ENCODE measurements at places on chromosomes 6 and 20.
A peak's percentile ranks its signal among the peaks of the same experiment; 100 is the strongest.

GRCh38 chr6:70954750-70955149 is 2.1 kb downstream of the B3GAT2 start:
- H3K36me3 ChIP-seq = no peaks in the 10 kb centered on the region
- H3K27ac ChIP-seq = no peak overlapping the region
- peaks cover 36% of the 10 kb centered on the region for H3K27me3 ChIP-seq
- H3K4me3 ChIP-seq = no peak overlapping the region

- H3K4me1 ChIP-seq = peaks cover 100% of the 10 kb centered on the region
- no peak for DNase-seq
- H3K27me3 ChIP-seq = no peaks in the 10 kb centered on the region
- H3K27ac ChIP-seq = peak overlapping the region; percentile 99
- H3K36me3 ChIP-seq = no peaks in the 10 kb centered on the region
Measured at GRCh38 chr6:41715795-41716515, 19.5 kb downstream of the TFEB start.

DNA sequence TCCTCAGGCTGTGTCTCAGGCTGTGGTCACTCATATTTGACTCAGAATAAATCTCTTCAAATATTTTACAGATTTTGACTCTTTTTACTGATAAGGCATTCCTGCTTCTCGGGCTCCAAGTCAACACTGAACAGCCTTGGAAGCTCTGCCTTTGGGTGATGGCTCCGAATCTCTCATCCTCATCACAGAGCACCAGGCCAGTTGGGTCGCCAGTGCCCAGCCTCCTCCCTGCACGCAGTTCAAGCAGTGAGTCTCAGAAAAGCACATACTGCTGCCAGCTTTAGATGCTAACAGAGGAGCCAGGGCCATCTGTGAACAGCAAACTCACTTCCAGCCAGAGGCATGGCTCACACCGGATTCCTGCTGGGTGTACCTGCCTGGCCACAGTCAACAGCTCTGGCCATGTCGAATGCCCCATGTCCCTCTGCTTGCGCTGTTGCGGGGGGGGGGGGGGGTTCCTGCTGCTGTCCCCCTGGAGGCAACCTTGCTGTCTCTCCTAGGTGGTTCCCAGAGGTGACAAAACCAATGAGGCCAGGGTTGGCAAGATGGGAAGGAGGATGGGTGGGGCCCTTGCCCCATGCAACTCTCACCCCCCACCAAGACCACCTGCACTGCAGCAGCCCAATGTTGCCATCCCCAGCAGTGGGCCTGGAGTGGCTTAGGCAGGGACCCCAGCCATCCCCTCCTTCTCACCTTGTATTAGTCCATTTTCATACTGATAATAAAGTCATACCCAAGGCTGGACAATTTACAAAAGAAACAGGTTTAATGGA is 248.8 kb downstream of the ERMARD start:
- H3K4me3 ChIP-seq = no peak overlapping the region
- DNase-seq = no peak
- H3K36me3 ChIP-seq = no peaks in the 10 kb centered on the region
- no peak overlapping the region for H3K27ac ChIP-seq

DNA sequence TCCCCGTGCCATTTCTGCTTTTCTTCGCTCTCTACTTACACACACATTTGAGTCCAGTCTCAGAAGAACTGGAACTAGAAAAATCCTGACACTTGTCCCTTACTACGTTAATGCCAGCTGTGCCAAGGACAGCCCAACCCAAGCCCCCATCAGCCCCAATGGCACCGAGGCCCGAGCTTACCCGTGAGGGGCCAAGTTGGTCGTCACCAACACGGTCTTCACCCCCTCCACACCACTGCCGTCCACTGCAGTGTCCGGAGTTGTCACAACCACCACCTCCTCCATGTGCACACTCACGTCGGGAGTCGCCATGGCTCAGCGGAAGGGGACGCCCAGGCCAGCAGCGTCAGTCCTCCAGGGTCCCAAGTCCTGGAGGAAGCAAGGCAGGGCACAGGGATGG is 7.8 kb downstream of the GMEB2 start:
- no peaks in the 10 kb centered on the region for H3K27me3 ChIP-seq
- H3K4me1 ChIP-seq = no peaks in the 10 kb centered on the region
- no peak overlapping the region for H3K4me3 ChIP-seq
- no peak overlapping the region for H3K27ac ChIP-seq
- peaks cover 41% of the 10 kb centered on the region for H3K36me3 ChIP-seq

DNA sequence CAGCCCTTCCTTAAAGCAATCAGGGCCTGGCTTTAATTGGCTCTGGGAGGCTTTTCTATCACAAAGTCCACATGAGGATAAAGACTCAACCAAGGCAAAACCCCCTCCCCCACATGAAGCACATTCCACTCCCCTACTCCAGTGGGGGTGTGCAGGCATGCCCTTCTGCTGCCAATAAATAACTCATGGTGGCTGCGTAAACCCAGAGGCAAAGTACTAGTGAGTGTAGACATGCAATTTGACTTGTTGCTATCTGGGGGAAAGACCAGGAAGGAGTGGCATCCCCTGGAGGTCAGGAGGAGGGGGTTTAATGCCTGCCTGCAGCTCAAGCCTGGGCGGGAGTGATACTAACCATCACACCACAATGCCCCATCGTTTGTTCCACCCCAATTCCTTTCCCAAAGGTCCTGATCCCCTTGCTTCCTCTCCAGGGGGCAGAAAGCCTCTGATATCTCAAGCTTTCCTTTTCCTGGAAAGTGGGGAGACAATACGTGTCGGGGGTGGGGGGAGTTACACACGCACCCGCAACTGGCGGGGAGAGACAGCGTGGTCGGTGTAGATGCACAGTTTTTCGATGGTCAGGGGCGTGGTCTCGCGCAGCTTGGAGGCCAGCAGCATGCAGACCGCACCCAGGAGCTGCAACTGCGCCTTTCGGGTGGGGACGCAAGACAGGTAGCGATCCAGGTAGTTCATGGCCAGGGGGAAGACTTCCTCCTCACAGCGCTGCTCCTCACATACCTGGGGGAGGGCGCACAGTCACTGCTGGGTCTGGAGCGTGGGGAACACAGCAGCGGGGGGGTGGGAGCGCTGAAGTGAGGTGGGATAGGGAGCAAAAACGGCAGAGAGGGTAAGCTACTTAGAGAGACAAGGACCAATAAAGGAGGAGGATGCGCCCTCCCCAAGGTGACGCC is 1.5 kb downstream of the CCND3 start:
- H3K4me1 ChIP-seq = peaks cover 34% of the 10 kb centered on the region
- no peaks in the 10 kb centered on the region for H3K27me3 ChIP-seq
- H3K4me3 ChIP-seq = peak overlapping the region; percentile 66
- H3K36me3 ChIP-seq = no peaks in the 10 kb centered on the region

DNA sequence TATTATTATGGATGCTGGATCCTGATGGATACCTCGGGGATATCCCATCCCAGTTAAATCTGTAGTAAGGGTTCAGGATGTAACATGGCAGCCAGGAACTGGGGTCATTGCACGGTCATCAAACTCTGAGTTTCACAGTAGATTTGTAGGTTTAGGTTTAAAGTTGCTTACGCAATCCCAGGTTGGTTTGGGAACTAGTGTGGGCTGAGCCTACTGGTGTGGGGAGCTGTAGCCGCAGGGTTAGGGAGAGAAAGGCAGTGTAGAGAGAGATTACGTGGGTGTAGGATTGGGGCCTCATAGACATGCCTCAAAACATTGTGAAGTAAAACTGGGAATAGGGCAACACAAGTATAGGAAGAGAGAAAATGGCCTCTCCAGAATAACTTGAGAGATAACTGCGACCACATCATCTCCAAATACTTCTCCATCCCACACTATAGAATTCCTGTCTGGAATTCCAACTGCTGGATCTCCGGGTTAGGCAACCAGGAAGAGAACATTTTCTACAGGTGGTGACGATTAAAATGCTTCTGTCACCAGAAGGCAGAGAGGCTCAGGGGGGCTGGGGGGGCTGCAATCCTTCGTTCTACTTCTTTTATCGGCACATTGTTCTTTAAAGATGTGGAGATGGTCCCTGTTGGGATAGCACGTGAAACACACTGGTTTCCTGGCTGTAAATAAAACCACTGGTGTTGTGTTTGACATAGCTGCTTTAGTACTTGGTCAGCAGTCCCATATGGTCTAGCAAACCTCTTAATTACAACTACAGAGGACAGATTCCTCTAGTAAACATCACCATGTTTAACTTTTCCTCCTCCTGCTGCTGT is 44.9 kb upstream of the TMEM170B start:
- no peak for DNase-seq
- no peaks in the 10 kb centered on the region for H3K4me1 ChIP-seq
- H3K27ac ChIP-seq = no peak overlapping the region
- H3K27me3 ChIP-seq = no peaks in the 10 kb centered on the region
- no peak overlapping the region for H3K4me3 ChIP-seq
- no peaks in the 10 kb centered on the region for H3K36me3 ChIP-seq

DNA sequence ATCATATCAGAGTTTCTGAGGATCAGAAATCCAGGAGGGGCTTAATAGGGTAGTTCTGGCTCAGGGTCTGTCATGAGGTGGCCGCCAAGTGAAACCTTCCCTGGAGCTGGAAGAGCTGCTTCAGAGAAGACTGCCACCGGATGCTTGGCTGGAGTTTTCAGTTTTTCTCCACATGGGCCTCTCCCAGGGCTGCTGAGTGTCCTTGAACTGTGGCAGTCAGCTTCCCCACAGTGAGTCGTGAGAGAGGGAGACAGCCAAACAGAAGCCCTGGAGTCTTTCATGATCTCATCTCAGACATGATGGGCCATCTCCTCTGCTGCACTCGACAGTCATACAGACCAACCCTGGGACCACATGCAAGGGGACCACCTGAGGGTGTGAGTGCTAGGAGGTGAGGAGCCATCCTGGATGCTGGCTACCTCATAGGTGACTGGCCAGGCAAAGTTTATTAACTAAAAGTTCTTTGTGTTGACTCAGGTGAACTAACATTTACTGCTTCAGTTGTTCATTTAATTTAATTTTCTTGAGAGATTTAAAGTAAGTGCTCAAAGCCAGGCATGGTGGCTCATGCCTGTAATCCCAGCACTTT is 71.5 kb downstream of the SHLD1 start:
- H3K4me3 ChIP-seq = no peak overlapping the region
- H3K36me3 ChIP-seq = no peaks in the 10 kb centered on the region
- DNase-seq = no peak
- no peaks in the 10 kb centered on the region for H3K27me3 ChIP-seq
- H3K4me1 ChIP-seq = peaks cover 23% of the 10 kb centered on the region

DNA sequence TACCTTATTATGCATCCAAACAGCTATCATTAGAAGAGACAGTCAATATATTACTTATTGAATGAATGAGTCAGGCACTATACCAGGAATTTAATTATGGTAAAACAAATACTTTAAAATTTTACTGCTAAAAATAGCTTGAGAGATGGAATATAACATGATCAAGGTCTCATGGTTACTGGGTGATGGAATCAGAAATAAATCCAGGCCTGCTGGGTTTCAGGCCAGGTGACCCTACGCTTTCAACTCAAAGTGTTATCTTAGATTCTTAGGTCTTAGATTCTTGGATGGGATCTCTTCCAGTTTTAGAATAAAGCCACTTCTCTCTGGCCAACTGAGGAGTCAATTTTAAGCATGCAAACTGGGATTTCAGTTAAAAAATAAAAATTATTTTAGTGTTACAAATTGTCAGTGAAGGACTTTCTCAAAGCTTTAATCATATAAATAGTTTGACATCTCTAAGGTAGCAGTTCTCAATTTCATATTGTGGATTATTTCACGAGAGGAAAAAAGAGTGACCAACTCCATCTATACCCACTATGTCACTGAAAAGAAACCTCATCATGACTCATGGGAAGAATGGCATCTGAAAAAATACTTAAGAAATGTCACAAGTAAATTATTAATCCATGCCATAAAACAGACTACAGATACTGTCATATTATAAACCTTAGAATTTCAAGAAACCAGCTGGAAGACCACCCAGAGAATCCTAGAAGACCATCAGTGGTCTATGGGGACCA is 283.4 kb upstream of the RUNX2 start:
- H3K27ac ChIP-seq = no peak overlapping the region
- peaks cover 3% of the 10 kb centered on the region for H3K4me1 ChIP-seq
- H3K4me3 ChIP-seq = no peak overlapping the region
- H3K36me3 ChIP-seq = no peaks in the 10 kb centered on the region
- no peak for DNase-seq
- H3K27me3 ChIP-seq = no peaks in the 10 kb centered on the region

GRCh38 chr20:56911946-56912345 is 282.8 kb downstream of the TFAP2C start:
- no peaks in the 10 kb centered on the region for H3K4me1 ChIP-seq
- DNase-seq = no peak
- H3K27me3 ChIP-seq = no peaks in the 10 kb centered on the region
- no peak overlapping the region for H3K27ac ChIP-seq

DNA sequence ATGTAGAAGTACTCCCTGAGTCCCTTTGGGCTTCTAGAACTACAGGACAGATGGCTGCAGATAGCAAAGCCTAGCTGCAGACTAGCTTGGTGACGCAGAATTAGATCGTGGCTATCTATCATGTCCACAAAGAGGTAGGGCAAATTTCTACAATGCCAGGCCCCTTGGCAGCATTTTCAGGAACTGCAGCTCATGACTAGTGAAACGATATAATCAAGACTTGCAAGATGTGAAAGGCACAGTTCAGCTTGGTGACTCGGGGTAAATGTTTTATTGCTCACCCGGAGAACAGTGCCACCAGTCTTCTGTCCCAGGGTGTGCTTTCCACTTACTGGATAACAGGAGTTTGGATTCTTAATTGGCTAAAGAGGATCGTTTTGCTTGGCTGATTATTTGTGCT is 108.7 kb upstream of the LY86 start:
- H3K27me3 ChIP-seq = no peaks in the 10 kb centered on the region
- H3K4me3 ChIP-seq = no peak overlapping the region
- H3K36me3 ChIP-seq = no peaks in the 10 kb centered on the region
- H3K4me1 ChIP-seq = no peaks in the 10 kb centered on the region
- H3K27ac ChIP-seq = no peak overlapping the region
- DNase-seq = no peak

DNA sequence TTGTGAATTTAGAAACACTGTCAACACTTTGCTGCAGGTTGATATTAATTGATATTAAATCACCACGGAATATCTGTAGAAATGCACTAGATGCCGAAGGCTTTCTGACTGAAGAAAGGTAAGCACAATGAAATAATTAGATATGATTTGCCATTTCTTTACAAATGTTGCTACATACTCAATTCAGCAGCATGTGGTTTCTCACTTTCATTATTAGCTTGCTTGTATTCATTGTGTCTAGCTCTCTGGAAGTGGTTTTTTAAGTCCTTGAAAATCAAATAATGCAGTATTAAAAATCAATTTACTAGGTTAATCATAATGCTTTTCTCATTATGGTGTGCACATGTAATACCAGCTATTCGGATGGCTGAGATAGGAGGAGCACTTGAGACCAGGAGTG is 231.3 kb upstream of the MARCKS start:
- peaks cover 38% of the 10 kb centered on the region for H3K4me1 ChIP-seq
- H3K4me3 ChIP-seq = no peak overlapping the region
- DNase-seq = no peak
- H3K27me3 ChIP-seq = no peaks in the 10 kb centered on the region
- no peak overlapping the region for H3K27ac ChIP-seq
- H3K36me3 ChIP-seq = peaks cover 7% of the 10 kb centered on the region

DNA sequence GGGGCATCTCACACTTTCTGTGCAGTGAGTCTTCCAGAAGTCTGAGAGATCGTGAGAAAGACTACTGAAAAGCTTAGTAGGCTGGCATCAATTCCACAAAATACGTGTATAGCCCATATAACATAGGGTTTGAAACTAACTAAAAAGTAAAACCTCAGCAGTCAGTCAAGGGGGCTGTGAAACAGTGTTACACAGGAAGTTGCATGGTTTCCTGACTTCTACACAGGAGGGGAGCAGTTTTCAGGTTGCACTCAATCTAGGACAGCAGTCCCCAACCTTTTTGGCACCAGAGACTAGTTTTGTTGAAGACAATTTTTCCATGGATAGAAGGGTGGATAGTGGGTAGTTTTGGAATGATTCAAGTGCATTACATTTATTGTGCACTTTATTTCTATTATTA is 4.7 kb upstream of the LY86 start:
- no peak overlapping the region for H3K4me3 ChIP-seq
- H3K4me1 ChIP-seq = no peaks in the 10 kb centered on the region
- no peaks in the 10 kb centered on the region for H3K36me3 ChIP-seq
